Activated CD4-positive, alpha-beta T cell treated with anti-CD3 and anti-CD28 coated beads, Interleukin-2, amount 50 U/mL, for 48 hours (primary cell): ENCODE measurements at places on chromosomes 5 and 9.
A peak's percentile ranks its signal among the peaks of the same experiment; 100 is the strongest.

DNA sequence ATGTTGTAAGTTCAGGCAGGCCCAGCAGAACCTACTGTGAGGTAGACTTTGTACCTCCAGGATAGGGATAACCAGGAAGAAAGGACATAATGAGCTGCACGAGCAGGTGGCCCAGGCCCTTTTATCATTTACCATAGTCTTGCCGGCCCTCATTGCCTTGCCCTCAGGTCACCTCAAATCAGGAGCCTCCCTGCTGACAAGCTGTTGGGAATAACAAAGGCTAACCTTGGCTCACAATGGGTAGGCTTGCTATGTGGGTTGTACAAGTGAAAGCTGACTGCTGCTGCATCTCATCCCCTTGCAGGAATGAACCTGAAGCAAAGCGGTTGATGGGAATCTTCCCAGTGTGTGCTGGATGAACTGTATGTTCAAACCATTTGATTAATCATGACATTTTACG, 159.5 kb upstream of the ACTBL2 start:
- DNase-seq = no peak

DNA sequence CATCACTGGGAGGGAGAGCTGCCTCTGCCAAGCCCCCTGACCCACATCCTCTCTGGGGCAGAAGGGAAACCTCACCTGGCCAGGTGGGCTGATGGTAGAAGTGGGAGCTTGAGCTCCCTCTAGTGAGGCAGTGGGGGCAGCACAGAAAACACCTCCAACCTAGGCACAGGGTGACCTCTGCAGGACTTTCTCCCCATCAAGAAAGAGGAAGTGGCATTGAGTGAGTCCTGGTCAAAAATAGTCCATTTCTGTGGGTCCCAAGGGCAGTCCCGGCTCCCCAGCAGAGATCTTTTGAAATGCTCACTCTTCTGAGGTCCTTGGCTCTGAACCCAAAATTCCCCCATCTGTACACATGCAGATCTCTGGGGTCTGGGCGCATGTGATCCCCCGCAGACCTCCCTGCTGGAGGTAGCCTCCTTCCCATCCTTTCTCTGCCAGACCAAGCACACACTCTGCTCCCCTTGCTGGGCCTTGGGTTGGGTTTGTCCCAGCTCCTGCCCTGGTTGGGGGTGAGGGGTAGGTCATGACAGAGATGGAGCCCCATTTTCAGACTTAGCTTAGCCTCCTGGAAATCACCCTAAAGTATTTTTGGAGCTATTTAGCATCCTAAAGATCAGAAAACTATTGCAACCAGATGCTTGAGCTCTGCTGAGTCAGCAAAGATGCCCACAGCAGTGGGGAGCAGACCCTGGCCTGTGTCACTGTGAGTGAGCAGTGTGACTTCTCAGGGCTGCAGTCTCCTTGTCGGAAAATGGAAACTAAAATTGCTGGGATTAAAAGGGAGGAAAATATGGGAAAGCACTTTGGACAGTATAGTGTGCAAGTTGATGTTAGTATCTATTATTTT, 41.6 kb upstream of the LCP2 start:
- peak; percentile 68 for DNase-seq

GRCh38 chr5:1016476-1016875, 7.9 kb downstream of the NKD2 start:
- no peak for DNase-seq

- DNase-seq = no peak
Observed at GRCh38 chr9:123753669-123754258, 176.2 kb downstream of the DENND1A start.

GRCh38 chr5:133293960-133294359, 242.1 kb downstream of the HSPA4 start:
- DNase-seq = no peak

DNA sequence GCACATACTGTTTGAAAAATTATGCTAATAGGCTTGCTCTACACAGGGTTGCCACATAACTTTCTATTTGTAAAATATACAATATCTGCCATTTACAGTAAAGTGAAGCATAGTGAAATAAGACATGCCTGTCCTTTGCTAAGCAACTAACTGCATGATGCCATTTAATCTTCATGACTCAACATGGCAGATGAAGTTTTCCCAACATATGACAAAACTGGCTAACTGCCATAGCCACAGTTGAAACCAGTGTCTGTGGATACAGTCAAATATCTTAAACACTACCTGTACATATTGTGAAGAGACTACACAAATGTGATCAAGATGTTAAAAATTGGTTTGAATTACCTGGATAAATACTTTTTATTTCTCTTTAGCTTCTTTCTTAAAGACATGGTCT, 3.1 kb upstream of the DMAC1 start:
- no peak for DNase-seq

DNA sequence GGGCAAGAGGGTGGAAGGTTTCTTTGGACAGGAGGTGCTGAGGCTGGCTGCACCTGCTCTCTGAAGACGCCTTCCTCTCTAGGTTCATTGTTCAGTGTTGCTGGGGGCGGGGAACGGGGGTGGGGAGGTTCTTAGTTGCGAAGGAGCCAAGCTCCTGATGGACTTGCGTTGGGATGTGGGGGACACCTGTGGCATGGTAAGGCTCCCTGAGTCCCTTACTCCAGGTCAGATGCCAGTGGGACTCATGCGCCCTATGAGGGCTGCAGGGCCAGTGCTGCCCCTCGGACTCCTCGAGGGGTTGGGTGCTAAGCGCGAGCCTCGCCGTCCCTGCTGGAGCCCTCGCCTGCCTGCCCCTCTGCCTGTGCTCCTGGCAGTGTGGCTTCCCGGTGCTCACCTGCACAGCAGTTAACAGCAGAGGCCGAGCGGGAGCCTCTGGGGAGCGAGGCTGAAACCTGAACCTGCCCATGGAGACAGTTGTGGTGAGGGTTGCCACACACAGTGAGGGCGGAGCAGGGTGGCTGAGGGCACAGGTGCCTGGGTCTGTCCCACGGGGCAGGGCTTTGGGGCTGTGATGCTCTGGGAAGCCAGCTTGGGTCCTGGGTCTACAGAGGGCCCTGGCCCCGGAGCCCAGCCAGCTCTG, 5.5 kb downstream of the RNU6ATAC start:
- no peak for DNase-seq

GRCh38 chr9:17528859-17529258, 50.0 kb upstream of the SH3GL2 start:
- DNase-seq = no peak

DNA sequence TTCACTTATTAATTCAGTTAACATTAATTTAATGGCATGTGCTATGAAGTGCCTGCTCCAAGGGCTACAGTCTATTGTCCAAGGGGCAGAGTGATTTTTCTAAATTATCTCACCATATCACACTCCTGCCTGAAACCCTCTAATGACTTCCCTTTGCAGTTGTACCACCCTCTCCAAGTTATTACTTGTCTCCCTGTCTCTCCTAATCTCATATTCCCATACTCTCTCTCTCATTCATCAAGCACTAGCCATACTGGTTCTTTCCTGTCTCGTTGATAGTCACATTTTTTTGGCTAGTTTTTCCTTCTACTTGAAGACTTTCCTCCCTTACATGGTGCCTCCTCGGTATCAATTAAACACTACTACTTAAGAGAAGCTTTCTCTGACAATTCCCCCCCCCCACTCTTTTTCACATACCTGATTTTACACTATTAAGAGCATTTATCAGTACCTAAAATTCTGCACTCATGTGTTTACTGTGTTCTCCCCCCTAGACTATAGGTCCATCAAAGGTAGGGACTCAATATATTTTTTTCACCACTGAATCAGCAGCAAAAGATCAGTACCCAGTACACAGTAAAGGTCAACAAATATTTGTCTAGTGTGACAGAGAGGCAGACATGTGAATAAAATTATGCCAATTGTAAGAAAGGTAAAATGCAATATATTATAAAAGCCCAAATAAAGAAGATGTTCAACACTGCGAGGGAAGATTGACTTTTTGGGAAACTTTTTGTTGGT, 19.0 kb downstream of the RICTOR start:
- no peak for DNase-seq

DNA sequence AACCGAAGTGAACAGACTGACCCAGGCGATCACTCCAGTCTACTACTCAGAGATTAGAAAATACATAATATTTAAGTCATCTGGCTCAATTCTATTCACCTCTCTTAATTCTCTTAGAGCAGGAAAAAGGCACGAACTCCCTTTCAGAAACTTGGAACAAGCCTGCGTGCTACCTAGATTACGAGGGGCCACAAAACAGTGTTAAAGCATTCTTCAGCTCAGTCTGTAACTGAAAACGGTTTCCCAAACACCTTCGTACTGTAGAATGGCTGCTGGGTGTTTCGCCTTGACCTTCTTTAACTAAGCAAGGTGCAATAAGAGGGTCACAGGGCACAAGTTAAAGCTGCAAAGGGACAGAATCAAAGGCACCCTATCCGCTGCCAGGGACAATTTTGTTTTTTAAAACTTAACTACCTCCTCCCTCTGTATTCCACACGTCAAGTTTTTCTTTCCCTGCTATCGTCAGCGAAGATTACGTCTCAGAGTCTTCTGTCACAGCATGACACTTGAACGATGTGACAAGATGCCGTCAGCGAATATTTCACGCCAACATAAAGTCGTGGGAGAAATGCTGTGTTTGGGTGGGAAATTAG, 687 bp downstream of the LYSMD3 start:
- DNase-seq = peak; percentile 7

- DNase-seq = no peak
Observed at GRCh38 chr9:33272061-33272460, 7.2 kb downstream of the CHMP5 start.

DNA sequence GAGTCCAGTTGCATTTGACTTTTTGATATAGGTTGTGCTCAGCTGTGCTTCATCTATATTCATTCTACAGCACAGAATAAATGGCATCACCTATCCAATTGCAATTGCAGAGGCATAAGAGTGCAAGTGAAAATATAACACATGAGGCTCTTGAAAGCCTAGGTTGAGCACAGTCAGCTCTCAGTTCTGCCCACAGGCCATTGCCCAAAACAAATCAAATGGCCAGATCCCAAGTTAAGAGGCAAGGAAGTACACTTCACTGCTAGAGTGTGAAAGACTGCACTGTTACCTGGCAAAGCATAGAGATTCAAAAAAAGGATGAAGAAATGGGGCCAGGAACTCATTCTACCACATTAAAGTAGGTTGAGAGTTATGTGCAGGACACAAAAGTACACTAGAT, 305.5 kb upstream of the SEMA6A start:
- DNase-seq = no peak

DNA sequence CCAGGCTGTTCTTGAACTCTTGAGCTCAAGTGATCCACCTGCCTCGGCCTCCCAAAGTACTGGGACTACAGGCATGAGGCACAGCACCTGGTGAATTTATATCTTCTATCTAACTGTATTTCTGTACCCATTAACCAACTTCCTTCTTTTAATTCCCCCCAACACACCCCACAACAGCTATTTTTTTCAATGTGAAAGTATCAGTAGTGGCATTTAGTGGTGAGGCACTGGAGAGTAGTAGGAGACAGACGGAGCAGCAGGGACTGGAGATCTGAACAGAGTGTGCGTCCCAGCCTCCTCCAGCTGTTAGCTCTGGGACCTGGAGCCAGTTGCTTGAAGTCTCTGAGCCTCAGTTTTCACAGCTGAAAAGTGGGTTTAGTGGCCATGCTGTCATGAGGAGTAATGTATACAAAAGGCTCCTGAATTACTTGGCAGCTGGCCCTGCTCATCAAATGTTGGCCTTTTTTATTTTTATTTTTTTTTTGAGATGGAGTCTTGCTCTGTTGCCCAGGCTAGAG, 11.0 kb upstream of the EEIG1 start:
- no peak for DNase-seq

DNA sequence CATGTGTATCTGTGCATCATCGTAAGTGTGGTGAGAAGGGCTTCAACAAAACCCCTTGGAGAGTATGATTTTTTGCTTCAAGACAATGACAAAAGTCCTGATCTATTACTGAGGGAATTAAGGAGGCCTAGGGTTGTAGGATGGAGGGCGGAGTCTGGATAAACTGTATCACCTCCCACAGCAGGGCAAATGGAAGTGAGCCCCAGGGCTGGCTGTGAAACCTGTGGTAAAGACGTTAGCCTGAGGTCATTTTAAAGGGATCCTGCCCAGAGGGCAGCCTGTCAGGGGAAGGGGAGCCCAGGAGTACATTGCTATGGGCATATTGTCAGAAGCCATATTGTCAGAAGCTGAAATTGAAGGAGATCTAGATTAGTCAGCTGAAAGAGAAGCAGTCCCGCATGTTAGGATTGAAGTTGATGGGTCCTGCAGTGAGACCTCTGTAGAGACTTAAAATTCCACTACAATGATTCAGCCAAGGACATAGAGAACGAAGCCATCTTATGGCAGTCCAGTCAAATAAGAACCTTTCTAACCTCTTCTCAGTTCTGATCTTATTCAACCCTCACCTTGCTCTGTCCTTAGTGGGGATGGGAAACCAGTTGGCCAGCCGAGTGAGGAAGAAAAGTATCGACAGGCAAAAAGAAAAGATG, 26.9 kb downstream of the ADGRV1 start:
- DNase-seq = no peak

DNA sequence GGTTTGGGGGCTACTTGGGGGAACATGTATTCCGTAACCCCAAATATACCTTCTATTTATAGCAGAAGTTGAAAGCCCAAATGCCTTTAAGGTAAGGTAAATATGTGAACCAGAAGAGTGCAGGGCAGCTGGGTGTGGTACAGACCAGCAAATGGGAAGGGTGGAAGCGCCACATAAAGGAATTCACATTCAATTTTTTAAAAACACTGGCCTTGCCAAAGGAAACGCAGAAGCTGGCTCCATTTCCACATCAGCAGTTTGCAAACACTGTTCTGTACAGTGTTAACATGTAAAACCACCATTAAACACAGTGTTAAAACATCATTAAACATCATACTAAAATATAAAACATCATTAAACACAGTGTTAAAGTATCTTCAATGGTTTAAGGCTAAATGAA, 3.5 kb upstream of the BHMT start:
- no peak for DNase-seq

DNA sequence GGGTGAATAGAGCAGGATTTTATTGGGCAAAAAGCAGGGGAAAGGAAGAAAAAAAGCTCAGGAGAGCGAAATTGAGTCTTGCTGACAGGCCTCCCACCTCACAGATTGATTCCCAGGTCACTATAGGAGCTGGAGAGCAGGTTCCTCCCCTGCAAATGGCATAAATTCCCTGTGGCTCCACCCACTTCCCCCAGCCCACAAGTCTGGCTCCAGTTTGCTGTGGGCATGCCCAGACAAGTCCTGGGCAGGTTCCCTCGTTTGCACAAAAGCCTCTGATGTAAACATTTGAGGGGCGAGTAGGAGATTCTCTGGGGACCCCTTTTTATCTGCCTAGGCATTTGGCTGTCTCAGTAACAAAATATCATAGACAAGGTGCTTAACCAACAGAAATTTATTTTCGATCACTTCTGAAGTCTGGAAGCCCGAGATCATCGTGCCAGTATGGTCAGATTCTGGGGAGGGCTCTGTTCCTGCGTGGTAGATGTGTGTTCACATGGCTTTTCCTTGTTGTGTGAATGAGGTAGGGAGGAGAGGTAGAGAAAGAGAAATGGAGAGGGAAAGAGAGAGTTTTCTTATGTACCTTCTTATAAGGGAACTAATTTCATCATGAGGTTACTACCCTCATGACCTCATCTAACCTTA, 614.5 kb downstream of the MAT2B start:
- DNase-seq = no peak

- DNase-seq = no peak
Observed at GRCh38 chr9:4638968-4639367, 23.1 kb upstream of the PLPP6 start.
